Posterior cingulate gyrus (tissue), 11 donors: ENCODE measurements at places on chromosomes 12 and 14.
A peak's percentile ranks its signal among the peaks of the same experiment; 100 is the strongest.

DNA sequence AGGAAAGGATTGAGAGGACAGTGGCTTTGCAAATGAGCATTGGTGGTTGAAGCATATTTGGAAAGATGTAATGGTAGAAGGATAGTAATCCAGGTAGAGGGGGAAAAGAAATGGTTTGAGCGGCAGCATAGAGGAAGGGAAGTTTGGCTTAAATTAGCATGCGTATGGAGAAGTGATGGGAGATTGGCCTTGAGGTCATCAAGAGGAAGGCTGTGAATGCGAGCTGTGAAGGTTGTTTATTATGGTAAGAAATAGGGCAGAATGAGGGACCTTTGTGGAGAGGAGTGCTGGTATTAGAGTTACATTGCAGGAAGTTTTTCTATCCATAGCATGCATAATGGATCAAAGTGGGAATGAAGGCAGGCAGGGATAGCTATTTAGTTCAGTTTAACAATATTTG lies 162.1 kb downstream of the TMTC2 start:
- DNase-seq, result no peak

DNA sequence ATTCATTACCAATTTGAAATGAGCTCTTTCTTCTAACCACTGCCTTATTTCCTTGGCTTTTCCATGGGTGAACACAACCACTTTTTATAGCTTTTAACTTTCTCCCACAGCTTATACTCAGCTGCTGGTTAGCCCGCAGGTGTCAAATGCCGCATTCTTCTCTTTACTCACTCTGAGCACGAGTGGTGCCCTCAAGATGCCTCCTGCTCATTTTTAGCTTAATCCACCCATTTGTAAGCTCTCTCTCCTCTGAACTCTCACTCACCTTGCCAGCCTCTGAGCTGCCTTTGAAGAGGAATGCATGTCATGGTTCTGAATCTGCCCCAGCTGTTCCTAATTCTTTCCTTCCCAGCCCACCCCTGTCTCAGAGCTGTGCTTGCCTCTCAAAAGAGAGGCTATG lies 449.4 kb upstream of the PRICKLE1 start:
- no peak for DNase-seq

DNA sequence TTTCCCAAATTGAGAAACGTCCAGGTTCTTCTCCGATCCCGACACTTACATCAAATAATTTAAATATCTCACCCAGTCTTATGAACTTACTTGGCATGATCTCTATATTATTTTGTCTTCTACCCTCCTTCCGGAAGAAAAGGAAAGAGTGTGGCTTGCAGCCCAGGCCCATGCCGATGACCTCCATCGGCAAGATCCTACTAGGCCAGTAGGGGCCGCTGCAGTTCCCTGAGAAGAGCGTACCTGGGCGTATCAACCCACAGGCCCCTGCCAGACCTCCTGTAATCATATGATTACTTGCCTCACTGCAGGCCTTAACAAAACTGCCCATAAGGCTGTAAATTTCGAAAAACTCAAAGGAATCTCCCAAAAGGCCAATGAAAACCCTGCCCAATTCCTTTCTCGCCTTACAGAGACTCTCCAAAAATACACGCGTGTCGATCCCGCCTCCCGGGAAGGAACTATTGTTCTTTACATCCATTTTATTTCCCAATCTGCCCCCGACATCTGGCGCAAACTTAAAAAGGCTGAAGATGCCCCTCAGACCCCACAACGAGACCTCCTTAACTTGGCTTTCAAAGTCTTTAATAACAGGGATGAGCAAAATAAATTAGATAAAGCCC lies 69.6 kb downstream of the MOK start:
- peak; percentile 95 for DNase-seq

DNA sequence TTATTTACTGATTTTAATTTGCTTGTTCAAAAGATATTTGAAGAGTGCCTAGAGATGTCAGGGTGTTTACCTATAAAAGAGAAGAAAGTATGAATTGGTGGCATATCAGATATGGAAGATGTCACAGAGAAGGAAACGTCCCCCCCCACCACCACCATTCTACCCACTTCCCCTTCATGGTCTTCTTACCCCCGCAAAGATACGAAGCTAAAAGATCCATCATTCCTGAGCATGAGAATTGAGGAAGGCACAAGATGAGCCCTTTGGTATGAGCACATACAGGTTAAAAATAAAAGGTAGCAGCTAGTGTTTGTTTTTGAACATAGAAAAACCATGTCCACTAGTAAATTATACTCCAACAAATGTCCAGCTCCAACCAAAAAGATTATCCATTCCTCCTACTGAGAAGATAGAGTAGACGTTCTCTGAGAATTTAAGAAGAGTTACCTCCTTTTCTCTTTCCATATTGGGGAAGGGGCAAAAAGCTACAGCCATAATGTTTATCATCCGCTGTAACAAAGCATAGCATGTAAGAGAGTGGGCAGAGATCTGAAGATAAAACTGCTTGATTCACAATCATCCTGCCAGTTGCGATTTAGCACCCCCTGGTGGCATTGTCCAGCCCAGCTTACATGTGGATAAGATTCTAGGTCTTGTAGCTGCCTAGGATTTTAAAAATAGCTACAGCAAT lies 29.1 kb downstream of the NFYB start:
- DNase-seq, result peak; percentile 65

DNA sequence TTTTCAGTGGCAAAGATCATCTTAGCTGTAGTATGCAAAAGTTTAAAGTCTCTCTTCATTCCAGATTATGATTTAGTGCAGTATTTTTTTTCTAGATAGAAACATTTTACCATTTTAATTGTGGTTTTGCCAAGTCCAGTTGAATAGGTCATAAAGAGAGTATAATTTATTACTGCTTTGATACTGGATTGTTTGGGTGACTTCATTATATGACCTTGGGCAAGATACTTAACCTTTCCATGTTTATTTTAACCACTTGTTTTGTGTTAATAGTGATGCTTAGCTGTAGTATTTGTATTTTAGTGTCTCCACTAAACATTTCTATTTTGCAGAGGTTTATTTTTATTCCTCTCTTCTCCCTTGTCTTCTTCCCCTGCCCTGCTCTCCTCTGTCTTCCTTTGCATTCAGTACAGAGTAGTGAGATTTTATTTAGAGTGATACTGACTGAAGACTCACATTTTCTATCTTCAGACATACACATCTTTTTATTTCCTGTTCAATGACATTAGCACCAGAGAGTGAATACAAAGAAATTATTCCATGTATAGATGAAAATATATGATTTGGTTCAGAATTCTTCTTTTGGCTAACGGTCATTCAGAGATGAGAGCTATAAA lies 215.2 kb downstream of the ERC1 start:
- no peak for DNase-seq

GRCh38 chr12:56537546-56537945 lies 15.9 kb downstream of the RBMS2 start:
- DNase-seq, result no peak

DNA sequence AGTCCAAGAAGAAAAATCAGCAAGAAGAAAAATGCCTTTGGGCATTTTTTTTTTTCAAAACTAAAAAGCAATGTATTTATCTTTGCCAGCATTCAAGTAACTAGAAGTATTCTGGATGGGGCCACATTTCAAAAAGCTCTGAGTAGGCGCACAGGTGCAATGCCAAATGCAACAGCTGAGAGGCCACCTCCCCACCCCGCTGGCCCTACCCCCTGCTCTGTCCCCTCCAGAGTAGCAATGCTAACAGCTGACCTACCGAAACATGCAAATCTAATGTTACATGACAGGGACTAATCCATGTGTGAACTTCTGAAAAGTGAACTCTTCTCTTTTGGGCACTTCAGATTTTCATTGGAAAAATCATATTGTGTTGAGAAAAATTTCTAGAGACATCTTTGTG lies 153.7 kb upstream of the SLC38A2 start:
- no peak for DNase-seq

- DNase-seq, result no peak
Observed at GRCh38 chr14:69039288-69039628, 60.2 kb upstream of the ACTN1 start.

GRCh38 chr14:95235351-95235750 lies 78.0 kb upstream of the DICER1 start:
- no peak for DNase-seq

- DNase-seq, result no peak
Observed at GRCh38 chr12:47274760-47275159, 195.0 kb upstream of the AMIGO2 start.

- no peak for DNase-seq
Observed at GRCh38 chr12:114671443-114672411, 12.2 kb downstream of the TBX3 start.

DNA sequence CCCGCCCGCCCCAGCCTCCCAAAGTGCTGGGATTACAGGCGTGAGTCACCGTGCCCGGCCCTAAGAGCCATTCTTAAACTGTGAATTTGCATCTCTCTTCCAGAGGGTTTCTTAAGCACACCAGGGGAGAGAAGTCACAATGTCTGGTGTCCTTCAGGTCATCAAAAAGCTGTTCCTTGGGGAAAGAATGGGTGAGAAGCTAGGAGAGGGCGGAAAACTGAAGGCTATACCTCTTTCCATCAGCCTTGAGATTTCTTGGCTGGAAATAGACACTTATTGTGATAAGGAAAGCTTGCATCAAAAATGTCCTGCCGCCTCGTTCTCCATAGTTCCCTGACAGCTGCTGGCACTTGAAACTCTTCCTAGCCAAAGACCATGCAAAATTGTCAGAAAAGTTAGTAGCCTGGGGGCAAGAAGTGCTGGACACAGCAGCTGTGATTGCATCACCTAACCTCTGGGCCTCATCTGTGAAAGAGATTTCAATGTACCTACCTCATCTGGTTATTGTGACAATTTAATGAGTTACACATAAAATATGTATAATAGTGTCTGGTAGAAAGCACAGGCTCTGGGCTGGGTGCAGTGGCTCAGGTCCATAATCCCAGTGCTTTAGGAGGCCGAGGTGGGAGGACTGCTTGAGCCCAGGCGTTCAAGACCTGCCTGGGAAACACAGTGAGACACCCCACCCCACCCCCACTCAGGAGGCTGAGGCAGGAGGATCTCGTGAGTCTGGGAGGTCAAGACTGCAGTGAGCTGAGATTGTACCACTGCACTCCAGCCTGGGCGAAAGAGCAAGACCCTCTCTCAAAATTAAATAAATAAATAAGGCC lies 9.7 kb upstream of the UBC start:
- no peak for DNase-seq
